ENCODE measurements at places on chromosomes 3 and 15.
A peak's percentile ranks its signal among the peaks of the same experiment; 100 is the strongest.

DNA sequence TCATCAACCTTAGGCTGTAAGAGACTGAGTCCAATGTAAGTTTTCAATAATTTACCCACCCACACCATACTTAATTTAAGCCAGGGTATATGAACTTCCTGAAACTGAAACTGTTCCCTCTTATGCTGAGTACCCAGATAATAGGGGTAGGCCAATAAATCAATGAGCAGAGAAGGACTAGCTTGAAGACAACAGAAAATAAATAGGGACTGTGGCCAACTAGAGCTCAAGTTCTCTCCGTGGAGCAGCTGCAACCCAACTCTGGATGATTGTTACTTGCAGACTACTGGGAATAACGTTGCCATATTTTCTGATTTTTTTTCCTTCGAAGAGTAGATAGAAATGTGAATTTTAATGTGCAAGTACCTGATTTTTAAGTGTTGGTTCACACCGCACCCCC, 128.0 kb downstream of the ATG7 start:
- no peak for DNase-seq

- no peak for DNase-seq
These were observed 49.2 kb upstream of the CTDSPL start for GRCh38 chr3:37812499-37812896.

- DNase-seq: no peak
These were observed 855.5 kb downstream of the ROBO1 start for GRCh38 chr3:78912259-78912658.

DNA sequence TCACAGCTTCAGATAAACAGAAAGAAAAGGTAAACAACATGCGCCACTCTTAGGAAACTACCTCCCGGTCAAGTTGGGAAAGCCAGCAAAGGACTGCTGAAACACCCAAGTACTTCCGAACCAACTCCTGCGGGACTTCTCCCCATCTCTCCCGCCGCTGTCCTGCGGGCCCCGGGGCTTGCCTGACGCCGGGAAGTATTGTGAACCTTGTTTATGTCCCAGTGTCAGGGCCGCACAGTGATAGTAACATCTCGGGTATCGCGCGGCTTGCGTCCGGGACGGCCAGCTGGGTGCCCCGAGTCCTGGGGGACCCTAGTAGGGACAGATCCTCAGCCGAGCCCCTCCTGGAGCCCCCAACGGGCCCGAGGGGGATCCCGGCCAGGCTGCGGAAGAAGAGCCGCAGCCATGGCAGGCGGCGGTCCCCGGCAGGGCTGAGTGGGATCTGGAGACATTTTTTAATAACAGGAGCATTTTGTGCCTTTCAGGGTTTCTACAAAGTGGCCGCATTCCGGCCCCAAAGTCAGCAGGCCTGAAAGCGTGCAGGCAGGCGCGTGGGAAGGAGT, 756 bp downstream of the CLPX start:
- DNase-seq: peak; percentile 22

GRCh38 chr15:100834731-100835130, 44.9 kb upstream of the ALDH1A3 start:
- DNase-seq: no peak

- no peak for DNase-seq
These were observed 4.7 kb upstream of the SLC51B start for GRCh38 chr15:65040461-65040860.

DNA sequence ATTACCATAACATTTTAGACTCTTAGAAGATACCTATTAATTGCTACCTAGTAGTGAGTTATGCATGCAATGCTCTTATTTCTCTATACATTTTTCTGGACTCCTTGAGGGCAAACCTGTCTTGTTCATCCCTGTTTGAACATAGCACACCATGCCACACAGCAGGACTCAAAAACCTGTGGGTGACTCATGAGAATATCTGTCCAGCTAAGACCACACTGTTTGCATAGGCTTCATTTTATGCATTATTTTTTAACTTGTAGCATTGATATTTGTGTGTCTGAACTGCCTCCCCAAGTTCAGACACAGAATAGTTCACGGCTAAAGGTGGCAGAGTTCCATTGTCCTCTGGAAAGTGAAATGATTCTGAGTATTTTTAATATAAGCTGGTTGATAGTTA, 1.8 kb downstream of the LMCD1 start:
- DNase-seq: no peak

GRCh38 chr3:32432045-32432710, 40.5 kb downstream of the CMTM7 start:
- DNase-seq: no peak

GRCh38 chr3:13532631-13533030, 16.3 kb upstream of the FBLN2 start:
- no peak for DNase-seq

DNA sequence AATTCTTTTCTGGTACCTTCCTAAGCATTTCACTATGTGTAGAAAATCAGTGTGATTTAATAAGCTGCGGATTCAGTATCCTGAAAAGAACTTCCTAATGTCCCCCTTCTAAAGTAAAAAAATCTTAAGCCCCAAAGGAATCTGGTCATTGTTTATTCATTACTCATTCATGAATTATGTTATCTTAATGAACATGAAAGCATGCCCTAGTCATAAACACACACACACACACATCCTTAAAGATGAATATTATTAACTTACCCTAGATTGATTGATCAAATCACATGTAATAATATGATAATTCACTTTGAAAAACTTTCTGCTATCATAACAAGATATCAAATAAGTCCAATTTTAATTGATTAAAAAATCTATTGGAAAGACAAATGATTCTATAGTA, 96.4 kb upstream of the BFSP2 start:
- DNase-seq: no peak

DNA sequence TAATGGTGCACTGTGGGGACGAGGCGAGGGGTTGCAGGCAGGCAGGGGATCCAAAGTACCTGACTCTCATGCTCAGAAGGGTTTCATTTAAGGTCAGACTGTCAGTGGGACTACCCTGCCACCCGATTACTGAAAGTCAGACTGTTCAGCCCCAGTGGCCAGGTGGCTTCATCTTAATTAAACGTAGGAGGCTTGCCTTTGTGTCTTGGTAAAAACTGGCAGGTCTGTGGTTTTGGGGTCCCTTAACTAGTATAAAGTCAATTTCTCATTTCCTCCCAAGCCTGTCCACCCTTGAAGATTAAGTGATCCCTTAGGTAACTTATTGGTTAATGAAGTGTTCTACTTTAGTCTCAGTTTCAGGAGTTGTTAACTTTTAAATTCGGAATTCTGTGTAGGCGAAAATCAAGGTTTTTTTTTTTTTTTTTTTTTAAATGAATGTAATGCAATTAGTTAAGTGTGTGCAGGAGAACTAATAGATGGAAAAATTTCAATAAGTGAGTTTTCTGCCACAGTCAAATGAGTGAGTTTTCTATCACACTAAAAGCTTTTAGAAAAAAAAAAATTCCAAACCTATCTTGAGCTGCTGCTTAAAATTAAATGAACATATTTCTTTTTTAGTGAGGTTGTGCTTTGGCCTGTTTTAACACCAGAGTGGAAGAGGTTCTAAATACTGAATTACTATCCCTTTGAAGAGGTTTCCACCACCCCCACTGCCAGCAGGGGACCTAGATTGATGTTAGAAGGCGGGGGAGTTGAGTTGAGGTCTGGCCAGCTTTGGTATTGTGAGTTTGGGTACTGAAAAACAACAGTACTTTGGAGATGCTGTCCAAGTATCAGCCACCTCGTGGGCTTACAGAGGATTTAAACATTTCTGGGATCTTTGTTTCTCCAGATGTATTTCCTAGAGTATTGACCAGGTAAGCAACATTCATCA, 15.2 kb downstream of the ITPR1 start:
- no peak for DNase-seq

- no peak for DNase-seq
These were observed 341.1 kb upstream of the NR2F2 start for GRCh38 chr15:95989392-95989791.

GRCh38 chr3:73453666-73454065, 171.1 kb downstream of the PDZRN3 start:
- DNase-seq: no peak

GRCh38 chr15:88813960-88814359, 10.7 kb downstream of the ACAN start:
- no peak for DNase-seq

DNA sequence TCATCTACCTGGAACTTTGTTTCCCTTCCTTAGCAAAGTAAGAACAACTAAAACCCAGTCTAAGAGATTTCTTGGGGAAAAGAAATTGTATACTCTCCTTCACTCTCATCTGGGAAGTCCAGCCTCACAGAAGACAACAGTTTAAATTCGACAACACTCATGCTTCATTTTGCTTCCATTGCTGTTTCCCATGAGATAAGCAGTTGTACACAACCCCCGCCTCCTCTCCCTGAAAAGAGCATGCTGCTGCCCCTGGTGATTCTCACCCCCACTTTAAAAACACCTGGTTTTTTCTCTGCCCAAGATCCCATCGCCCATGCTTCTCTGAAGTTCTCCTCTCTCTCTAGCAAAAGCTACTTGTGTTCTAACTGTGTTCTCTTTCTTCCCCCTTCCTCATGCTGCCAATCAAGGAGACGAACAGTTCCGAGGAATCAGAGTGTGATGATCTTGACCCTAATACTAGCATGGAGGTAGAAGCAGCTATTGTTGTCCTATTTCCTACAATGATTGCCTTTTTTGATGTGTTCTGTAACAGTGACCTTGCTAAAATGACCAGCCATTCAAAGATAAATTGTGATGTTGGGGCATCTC, 51.1 kb upstream of the UMPS start:
- DNase-seq: no peak

GRCh38 chr3:90034038-90034437, 926.6 kb downstream of the EPHA3 start:
- DNase-seq: no peak

DNA sequence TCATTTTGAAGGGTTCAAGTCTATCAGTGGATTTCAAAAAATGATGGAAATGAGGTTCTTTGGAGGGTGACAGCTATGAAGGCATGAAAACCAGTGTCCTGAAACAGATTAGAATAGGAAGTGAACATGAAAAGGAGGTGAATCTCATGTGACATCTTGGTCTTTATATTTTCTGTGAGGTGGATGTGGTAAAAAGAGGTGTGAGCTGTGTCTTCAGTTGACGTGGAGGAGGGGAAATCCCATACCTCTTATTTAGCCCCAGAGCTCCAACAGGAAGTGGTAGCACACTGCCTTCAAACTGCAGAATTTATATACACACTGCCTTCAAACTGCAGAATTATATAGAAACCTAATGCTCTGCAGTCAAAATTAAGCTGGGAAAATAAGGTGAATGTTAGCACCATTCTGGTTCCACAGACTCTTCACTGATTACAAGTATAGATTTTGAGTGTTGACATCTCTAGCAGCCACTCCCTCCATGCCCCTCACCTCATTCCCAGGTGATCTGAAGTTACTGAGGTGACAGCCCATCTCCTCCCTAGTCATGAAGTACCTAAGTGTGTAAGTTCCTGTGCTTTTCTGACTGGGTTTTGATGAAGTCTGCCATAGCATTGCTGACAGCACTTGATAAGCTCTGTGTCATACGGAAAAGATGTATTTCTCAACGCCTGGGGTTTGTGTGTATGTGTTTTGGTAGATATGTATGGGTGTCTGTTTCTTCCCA, 2.7 kb downstream of the RAB8B start:
- peak; percentile 65 for DNase-seq

DNA sequence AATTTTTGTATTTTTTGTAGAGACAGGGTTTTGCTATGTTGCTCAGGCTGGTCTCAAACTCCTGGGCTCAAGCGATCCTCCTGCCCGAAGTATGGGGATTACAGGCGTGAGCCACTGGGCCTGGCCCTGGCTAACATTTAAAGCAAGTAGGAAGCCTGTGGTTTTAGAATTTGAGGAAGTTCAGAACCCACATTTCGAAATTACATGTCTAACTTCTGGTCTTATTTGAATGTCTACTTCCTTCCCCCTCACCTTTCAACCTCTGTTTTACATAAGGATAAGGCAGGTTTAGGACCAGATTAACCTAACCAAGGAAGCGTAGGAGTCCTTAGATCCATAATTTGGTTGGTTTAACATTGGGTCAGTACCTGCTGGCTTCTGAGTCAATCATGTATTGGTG, 120.5 kb upstream of the PROK2 start:
- DNase-seq: no peak

DNA sequence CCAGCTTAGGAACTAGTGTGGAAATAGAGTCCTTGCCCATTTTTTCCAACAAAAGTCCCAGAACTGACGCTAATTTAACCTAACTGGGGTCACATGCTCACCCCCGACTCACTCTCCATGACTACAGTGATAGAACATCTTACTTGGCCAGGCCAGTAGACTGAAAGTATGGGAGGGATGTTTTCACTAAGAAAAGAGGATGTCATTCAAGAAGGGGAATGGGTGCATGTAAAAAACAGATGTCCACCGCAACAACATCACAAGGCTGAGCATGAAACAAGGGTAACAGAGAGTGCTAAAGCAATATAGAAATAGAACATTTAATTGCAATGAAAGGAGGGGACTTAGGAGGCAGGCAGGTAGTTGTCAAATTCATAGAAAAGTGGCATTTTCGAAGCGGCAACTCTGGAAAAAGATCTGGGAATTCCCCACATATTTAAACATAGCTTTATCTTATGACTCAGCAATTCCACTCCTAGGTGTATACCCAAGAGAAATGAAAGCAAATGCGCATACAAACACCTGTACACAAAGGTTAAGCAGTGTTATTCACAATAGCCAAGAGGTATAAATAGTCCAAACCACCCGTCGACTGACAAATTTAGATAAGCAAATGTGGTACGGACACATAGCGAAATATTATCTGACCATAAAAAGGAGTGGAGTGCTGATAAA, 41.1 kb upstream of the UBE2E2 start:
- DNase-seq: no peak

DNA sequence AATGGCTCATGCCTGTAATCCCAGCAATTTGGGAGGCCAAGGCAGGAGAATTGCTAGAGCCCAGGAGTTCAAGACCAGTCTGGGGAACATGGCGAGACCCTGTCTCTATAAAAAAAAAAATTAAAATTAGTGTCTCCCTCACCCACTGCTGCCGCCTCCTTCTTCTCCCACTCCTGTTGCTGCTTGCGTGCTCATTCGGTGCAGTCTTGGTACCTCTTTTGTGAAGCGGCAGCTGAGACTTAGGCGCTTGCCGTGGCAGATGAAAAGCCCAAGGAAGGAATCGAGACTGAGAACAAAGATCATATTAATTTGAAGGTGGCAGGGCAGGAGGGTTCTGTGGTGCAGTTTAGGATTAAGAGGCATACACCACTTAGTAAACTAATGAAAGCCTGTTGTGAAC, 20.0 kb downstream of the GLB1 start:
- DNase-seq: no peak

DNA sequence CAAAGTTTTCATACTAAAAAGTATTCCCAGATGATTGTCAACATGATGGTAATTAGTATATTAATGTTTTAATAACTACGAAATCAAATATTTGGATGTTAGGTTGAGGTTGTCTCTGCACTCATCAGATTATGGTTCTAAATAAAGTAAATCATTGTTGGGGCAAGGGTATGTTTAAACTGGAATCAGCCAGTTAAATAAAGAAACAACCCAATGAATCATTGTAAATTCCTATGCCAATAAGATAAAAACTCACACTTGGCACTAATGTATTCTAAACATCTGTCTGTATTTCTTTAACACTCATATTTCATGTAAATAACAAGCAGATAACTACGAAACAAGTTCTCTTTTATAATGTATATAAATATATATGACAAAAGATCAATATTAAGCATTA, 92.7 kb downstream of the PEAK1 start:
- DNase-seq: no peak
